ENCODE measurements at places on chromosomes 5 and 9. TPM values are rescaled to one million over a fixed set of nuclear protein-coding genes. Genes with fewer than 3 reads are reported as not detected.

NIPBL gene
- total RNA-seq = 41.8 TPM

TMC1 gene
- total RNA-seq = 0.36 TPM

CAMK4 gene
- total RNA-seq = 2.9 TPM

C9orf50 gene
- total RNA-seq = not detected

MED27 gene
- total RNA-seq = 29.4 TPM

ACSL6 gene
- total RNA-seq = not detected

OLFM1 gene
- total RNA-seq = 1.5 TPM

RANBP17 gene
- total RNA-seq = 10.6 TPM

PKD2L2 gene
- not detected for total RNA-seq

GRXCR2 gene
- not detected for total RNA-seq

PFN3 gene
- not detected for total RNA-seq

UBE2QL1 gene
- total RNA-seq = 0.25 TPM

IFNE gene
- total RNA-seq = 4.5 TPM

ARID3C gene
- total RNA-seq = 0.74 TPM

TCERG1 gene
- 66.4 TPM for total RNA-seq

APBA1 gene
- 12.4 TPM for total RNA-seq
